ENCODE measurements at places on chromosomes 13 and 19. TPM values are rescaled to one million over a fixed set of nuclear protein-coding genes. Genes with fewer than 3 reads are reported as not detected.

The SMIM44 gene
- not detected for total RNA-seq

- no peaks in the 10 kb centered on the region for H3K36me3 ChIP-seq
- H3K27ac ChIP-seq, result no peak overlapping the region
- no peak for DNase-seq
- H3K4me3 ChIP-seq, result no peak overlapping the region
- no peaks in the 10 kb centered on the region for H3K27me3 ChIP-seq
Observed at GRCh38 chr13:46109451-46109850, 4.6 kb upstream of the CPB2 start.

GRCh38 chr13:84894749-84895148, 904.5 kb downstream of the SLITRK6 start:
- no peaks in the 10 kb centered on the region for H3K4me1 ChIP-seq
- H3K27me3 ChIP-seq, result no peaks in the 10 kb centered on the region
- no peak for DNase-seq
- no peaks in the 10 kb centered on the region for H3K36me3 ChIP-seq

The CD33 gene
- total RNA-seq, result not detected

DNA sequence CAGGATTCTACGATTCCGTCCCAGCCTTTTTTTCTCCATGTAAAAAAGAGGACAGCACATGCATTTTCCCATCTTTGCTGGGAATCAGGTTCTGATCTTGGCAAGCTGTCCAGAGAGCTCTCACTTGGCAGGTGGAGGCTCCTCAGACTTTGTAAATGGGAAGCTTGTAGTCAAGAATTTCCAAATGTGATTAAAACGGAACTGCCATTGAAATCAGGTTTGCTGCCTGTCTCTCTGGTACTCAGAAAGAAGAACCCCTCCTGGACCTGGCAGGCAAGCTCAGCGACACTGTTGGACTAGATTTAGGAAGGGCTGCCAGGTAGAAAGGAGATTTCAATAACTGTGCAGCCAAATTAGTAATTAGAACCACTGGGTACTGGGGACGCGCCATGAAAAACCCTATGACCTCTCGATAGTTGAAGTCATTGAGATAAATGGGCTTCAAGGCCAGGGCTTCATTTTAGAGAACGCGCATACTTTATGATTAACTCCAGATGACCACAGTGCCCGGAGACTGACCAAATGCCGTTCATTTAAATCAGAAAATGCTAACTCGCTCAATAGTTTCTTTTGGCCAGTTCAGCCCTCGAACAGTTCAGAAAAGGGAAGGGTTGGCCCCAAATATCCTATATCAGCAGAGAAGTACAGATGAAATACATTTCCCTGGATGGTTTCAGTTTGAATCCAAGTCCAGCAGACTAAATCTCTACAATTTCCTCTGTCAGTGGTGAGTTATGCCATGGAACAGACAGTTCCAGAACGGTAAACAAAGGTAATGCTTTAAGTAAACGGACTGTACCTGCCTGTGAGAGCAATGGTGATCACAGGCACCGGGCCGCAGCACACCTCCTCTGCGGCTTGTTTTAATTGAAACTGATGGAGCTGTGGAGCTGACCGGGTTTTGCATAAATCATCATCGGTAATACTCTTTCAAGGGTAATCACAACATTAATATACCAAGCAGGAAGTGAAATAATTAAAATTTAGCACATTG, 517.4 kb downstream of the RFC3 start:
- H3K27me3 ChIP-seq, result no peaks in the 10 kb centered on the region
- peaks cover 8% of the 10 kb centered on the region for H3K4me1 ChIP-seq
- no peaks in the 10 kb centered on the region for H3K36me3 ChIP-seq
- peak overlapping the region; percentile 53 for H3K4me3 ChIP-seq
- H3K27ac ChIP-seq, result no peak overlapping the region
- DNase-seq, result no peak

The KLK12 gene
- 1.6 TPM for total RNA-seq

DNA sequence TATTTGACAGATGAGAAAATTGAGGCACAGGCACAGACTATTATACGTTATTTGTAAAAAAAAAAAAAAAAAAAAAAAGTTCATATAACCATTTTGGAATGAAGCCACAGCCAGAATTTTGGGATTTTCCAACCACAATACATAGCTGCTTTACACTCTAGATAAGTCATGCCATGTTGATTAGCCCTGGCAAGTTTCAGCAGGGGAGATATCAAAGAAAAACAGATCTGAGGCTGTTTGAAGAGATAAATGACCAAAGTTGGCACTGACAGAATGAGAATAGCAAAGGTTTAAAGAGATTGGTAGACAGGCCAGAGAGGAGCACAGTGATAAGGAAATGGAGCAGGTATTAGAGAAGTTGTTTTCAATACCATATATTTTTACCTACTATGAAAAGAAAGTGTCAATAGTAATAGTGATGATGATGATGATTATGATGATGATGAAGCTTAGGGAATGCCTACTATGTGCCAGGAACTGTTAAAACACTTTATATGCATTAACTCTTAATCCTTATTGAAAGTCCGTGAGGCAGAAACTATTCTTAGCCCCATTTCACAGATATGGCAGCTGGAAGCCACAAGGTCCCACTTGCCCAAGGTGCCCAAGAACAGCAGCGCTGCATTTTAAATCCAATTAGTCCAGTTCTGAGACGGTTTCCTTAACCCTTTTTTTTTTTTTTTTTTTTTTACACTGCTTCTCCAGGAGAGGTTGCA, 105.5 kb downstream of the MBNL2 start:
- H3K4me1 ChIP-seq, result peaks cover 9% of the 10 kb centered on the region
- no peaks in the 10 kb centered on the region for H3K27me3 ChIP-seq
- H3K36me3 ChIP-seq, result no peaks in the 10 kb centered on the region
- H3K27ac ChIP-seq, result peak overlapping the region; percentile 4

The ZNF285 gene
- 10.4 TPM for total RNA-seq

DNA sequence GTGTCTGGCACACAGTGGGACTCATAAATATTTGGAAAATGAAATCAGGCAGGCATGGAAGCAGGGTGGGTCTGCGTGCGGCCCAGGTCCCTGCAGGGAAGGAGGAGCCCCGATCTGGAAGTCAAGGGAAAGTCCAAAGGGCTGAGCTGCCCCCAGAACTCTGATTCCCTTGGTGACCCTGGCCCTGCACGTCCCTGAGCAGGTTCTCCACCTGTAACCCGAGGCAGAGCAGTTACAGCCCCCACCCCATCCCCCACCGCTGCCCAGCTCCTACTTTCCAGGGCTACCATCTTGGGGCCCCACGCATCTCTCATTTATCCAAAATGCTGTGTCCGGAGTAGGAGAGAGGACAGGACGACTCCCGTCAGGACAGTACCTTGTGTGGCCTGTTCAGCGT, 2.1 kb downstream of the PLEKHF1 start:
- peak overlapping the region; percentile 52 for H3K27ac ChIP-seq
- H3K27me3 ChIP-seq, result no peaks in the 10 kb centered on the region
- no peak for DNase-seq
- H3K36me3 ChIP-seq, result peaks cover 8% of the 10 kb centered on the region
- peak overlapping the region; percentile 86 for H3K4me3 ChIP-seq

DNA sequence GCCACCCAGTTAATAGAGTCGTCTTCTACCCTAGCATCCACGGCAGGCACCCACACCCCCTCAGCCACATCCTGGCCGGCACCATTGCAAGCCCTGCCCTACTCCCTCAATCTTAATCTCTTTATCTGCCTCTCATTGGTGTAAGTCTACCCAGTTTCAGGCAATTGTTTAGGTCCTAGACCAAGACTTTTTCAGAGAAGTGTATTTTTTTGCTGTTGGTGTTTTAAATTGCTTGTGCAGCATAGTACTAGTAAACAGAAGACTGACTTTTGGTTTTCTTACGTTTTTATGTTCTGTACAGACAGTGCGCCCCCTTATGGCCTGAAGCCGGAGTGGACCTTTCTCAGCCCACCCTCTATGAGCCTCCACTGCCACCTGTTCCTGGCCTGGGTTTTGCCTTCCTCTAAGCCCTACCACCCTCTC, 2.3 kb upstream of the LCP1 start:
- no peak for DNase-seq
- no peak overlapping the region for H3K4me3 ChIP-seq
- peak overlapping the region; percentile 66 for H3K27ac ChIP-seq
- H3K27me3 ChIP-seq, result no peaks in the 10 kb centered on the region
- peaks cover 11% of the 10 kb centered on the region for H3K4me1 ChIP-seq

DNA sequence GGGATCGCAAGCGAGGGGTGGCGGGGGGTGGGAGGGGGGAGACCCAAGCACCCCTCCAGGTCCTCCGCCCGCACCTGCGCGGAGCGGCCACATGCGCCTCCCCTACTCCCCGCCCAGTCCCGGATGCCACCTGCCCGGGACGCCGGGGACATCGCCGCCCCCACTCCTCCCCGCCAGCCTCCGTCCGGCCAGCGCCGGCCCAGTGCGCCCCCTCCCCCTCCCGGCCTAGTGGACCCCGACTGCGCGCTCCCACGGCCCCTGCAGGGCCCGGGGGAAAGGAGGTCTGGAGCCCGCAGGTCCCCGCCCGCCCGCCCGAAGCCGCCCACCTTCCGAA, 263 bp downstream of the RHPN2 start:
- peak; percentile 71 for DNase-seq
- peaks cover 7% of the 10 kb centered on the region for H3K36me3 ChIP-seq
- H3K4me3 ChIP-seq, result peak overlapping the region; percentile 90
- H3K27me3 ChIP-seq, result peaks cover 30% of the 10 kb centered on the region
- peaks cover 13% of the 10 kb centered on the region for H3K4me1 ChIP-seq
- H3K27ac ChIP-seq, result no peak overlapping the region

Data from type B pancreatic cell (in vitro differentiated cells).